ENCODE measurements at places on chromosomes 1 and 21. TPM values are rescaled to one million over a fixed set of nuclear protein-coding genes. Genes with fewer than 3 reads are reported as not detected.

SYCP1 gene
- total RNA-seq: 0.11 TPM

PRKAA2 gene
- total RNA-seq: 32.7 TPM

CFHR3 gene
- 0.22 TPM for total RNA-seq

MMEL1 gene
- total RNA-seq: 2.4 TPM

COL18A1 gene
- total RNA-seq: 136 TPM

CFHR1 gene
- total RNA-seq: not detected

GPR161 gene
- 27.2 TPM for total RNA-seq

GPR89A gene
- total RNA-seq: 73.8 TPM

DCDC2B gene
- not detected for total RNA-seq

KCNJ15 gene
- total RNA-seq: 0.38 TPM

ZNF695 gene
- 3.1 TPM for total RNA-seq

INTS11 gene
- 90.8 TPM for total RNA-seq

HSPB7 gene
- total RNA-seq: 5.3 TPM

TTC39A gene
- 5.2 TPM for total RNA-seq

RBP7 gene
- total RNA-seq: 2.6 TPM

IGSF21 gene
- 14.3 TPM for total RNA-seq

S100A2 gene
- 2.3 TPM for total RNA-seq
